ENCODE measurements at places on chromosomes 11 and 22.

GRCh38 chr11:96579656-96580055 is 189.8 kb downstream of the JRKL start:
- no peak for DNase-seq

GRCh38 chr11:134661660-134662059 is 249.6 kb upstream of the B3GAT1 start:
- no peak for DNase-seq

DNA sequence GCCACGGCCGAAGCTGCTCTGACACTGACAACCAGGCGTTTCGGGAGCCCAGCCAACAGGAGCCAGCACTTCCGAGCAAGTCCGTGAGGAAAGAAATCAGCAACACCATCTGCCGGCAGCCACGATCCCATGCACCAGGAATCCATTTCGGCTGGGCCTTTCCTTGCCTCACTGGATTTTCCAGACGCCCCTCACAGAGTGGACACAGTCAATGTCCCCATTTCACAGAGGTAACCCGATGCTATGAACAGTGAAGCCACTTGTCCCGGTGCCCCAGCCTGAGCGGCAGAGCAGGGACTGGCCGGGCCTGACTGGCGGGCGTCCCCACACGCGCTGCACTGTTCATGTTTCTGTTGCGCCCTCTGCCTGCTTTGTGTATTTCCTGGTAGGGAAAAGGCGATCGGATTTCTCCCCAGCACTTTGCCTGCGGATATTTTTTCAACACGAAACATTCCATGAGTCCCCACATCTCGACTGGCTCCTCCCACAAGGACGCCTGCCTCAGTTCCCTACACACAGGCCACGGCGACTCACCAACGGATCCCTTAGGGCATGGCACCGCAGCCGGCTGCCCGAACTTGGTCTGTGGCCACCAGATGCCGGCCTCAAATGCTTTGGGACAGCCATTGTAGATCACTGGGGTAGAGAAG is 55.3 kb downstream of the TRMU start:
- DNase-seq, result no peak

GRCh38 chr11:16806791-16807190 is 68.3 kb downstream of the C11orf58 start:
- DNase-seq, result no peak

- no peak for DNase-seq
Observed at GRCh38 chr22:37739035-37739434, 42.2 kb downstream of the TRIOBP start.

DNA sequence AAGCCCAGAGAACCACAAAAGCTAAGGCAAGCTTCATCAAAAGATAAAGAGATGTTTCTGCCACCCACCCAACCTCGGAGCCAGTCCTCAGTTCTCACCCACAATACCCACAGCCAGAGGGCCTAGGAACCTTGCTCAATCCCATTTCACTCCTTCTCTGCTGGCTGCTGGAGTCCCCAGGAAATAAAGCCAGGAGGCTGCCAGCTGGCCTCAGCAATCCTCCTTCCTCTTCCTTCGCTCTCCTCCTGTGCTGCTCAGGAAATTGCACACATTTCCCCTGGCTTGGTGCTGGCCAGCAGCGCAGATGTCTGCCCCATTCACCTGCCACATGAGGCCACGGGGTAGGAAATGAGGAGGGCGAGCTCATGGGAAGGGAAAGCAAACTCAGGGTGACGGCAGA is 91.8 kb upstream of the LDLRAD3 start:
- no peak for DNase-seq

DNA sequence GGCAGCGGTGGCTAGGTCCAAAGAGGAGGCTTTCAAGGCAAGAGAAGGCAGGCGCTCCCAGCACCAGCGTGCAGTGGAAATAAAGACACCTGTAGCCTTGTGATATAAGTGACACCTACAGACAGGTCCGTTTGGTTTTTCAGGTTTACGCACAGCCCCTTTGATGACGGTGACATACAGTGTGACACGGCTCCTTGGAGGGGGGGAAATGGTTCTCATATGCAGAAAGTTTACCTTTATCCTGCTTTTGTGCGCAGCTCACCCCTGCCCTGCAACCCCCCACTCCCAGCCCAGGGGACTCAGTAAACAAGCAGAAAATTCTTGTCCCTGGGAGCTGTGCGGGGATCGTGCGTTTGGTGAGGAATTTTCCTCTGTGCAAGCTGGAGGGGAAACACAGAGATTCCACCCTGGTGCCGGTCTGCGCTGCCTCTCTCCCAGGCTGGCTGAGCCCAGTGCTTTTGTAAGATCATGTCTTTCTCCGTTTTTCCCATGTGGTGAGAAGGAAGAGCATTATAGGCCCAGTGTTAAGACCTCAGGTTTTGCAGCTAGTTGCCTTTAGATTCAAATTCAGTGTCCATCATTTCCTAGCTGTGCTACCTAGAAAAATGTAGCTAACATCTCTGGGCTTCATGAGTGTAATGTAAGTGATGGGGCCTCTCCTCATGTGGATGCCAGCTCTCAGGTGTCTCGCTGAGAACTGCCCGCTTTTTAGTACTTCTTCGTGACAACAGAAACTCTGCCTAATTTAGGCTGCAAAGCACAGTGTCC is at the start of gene ELF5:
Gene ELF5, minus strand, starts transcription at position 113 of the 768 bp plus-strand sequence. CDS start 8,045 bp downstream, outside the sequence.
- no peak for DNase-seq

GRCh38 chr11:2569731-2570210 is 125.0 kb downstream of the KCNQ1 start:
- DNase-seq, result no peak

DNA sequence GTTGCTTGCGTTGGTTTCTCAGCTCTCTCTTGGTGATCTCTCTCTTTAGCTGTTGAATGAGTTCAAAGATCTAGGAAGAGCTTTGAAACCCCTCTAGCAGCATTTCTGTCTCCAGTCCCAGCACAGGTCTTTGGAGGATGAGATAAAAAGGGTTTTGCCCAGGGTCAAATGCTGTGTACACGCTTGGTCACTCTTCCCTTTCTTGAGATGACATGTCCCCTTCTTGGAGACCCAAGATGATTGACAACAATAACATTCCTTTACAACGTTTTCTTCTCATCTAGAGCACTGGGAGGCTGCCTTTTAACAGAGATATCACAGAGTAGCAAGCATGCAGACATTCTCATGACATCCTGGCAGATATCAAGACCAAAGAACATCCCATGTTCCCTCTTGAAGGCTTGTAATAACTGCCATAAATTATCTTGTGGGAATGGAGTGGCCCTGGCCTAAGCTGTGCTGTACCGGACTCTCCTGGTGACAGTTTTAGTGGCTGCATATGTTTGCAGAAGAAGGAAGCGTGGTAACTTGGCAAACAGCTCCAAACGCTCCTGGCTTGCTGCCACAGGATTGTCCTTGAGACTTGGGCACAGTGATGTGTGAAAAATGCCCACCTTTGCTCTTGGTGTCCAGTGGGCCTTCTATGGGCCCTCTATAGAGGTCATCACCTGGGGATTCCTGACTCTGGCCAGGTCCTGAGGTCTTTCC is 107.8 kb downstream of the PTPRJ start:
- DNase-seq, result peak; percentile 28

- no peak for DNase-seq
Observed at GRCh38 chr11:122187373-122188165, 71.6 kb upstream of the BLID start.

- DNase-seq, result no peak
Observed at GRCh38 chr11:27902981-27903624, 202.8 kb upstream of the BDNF start.

DNA sequence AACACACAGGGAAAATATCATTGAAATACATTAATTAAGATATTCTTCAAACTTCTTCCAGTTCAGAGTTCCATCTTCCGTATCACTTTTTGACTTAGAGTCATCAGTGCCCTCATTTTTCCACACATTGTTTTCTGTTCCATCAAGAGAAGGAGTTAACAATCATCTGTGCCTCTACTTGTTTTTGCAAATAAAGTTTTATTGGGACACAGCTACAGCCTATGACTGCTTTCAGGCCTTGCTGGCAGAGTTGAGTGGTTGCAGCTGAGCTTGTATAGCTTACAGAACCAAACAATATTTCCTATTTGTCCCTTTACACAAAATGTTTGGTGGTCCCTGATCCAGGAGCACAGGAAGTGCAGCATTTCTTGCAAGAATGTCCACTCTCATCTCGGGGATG is 51.6 kb downstream of the SGSM1 start:
- DNase-seq, result no peak

DNA sequence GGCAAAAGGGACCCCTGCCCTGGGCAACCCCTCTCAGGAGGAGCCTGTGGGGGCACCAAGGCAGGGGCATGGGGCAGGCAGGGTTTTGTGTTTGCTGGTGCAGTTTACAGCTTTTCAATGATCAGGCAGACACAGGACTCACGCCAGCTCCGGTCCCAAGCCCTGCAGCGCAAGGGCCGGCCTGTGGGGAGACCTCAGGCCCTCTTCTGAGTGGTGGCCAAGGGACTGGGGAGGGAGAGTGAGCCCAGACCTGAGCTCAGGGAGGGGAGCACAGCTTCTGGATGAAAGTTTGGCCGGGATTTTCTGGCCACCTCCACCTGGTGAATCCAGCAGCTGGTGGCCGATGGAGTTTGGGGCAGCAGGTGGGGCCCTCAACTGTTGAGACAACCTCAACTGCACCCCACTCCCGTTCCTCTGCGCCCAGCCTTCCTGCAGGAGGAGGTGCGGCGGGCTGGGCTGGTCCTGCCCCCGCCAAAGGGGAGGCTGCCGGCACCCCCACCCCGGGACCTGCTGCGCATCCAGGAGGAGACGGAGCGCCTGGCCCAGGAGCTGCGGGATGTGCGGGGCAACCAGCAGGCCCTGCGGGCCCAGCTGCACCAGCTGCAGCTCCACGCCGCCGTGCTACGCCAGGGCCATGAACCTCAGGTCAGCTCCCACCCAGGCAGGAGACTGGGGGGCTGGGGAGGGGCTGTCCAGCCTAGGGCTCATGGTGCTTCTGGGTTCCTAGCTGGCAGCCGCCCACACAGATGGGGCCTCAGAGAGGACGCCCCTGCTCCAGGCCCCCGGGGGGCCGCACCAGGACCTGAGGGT is 3.6 kb downstream of the TCIRG1 start:
- DNase-seq, result no peak

GRCh38 chr22:37929390-37929789 is 23.3 kb downstream of the MICALL1 start:
- DNase-seq, result no peak

GRCh38 chr22:43291381-43291780 is 51.8 kb downstream of the SCUBE1 start:
- DNase-seq, result no peak

DNA sequence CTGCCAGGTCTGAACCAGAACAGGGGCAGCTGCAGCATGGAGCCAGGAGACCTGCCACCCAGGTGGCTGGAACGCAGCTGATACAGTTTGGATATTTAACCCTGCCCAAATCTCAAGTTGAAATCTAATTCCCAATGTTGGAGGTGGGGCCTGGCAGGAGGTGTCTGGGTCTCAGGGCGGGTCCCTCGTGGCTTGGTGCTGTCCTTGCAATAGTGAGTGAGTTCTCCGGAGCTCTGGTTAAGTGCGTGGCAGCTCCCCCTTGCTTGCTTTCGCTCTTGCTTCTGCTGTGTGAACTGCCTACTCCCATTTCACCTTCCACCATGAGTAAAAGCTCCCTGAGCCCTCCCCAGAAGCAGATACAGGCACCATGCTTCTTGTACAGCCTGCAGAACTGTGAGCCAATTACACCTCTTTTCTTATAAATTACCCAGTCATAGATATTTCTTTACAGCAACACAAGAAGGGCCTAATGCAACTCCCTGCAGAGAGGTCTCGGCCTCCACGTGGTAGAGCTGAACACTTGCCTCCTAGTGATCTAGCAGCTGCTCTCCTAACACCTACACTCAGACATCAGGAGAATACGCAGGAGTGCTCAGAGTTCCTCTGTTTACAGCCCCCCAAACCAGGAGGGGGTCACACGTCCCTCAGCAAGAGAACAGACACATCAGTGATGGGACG is 203.7 kb downstream of the CTTN start:
- no peak for DNase-seq

GRCh38 chr22:19745155-19746101 is 15.2 kb upstream of the TBX1 start:
- no peak for DNase-seq

DNA sequence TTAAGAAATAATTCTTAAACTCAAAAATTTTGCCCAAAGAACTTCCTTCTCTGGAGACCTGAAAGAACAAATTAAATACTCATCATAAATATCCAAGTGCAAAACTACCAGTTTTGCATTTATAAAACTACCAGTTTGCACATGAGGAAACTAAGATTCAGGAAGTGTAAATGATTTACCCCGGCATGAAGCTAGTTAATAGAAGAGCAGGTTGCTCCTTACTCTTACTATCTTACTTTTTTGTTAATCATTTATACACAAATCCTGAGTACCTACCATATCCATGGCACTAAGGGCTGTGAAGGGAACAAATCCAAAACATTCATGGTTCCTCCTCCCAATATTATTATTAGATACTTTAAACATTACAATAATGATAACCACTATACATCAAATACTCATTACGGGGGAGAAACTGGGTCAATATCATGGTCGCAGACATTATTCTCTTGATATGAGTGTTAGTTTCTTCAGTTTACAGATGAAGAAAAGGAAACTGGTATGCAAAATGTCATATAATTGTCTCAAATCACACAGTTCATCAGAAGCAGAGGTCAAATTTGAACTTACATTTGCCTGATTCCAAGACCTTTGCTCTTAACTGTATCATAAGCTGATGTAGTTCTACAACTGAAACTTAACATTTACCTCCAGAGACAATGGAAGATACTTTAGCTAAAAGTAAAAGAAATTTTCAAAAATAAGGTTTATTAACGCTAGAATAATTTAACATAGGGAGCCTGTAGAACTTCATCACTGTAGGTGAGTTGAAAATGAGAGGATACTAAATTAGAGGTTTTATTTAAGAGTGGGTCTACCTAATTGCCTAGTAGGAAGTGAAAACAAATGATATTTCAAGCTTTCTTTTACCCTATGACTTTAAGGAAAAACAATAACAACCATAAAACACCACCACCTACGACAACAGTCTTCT is 74.5 kb downstream of the FAM76B start:
- DNase-seq, result no peak

DNA sequence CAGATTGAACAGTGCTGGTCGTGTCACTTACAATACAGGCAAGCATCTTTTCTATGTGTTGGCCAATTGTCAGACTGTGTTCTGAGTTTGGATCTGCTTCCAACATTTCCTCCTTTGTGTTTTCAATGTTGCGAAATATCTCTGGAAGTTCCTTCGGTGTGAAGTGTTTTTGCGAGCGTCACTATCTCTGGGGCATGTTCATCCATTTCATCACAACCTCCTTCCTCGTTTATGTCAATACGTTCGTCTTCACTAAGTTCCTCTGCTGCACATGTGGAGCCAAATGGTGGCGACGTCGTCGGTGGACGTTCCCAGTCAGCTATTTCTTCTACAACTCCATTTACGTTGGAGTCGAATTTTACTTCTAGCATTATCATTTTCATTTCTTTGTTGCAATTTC is 100.2 kb upstream of the LMO1 start:
- DNase-seq, result no peak

- DNase-seq, result no peak
Observed at GRCh38 chr11:85123752-85124231, 503.4 kb downstream of the DLG2 start.

- DNase-seq, result peak; percentile 84
Observed at GRCh38 chr22:31313366-31314147, 21.3 kb upstream of the PIK3IP1 start.

Data from NCI-H1105 (cell line).